LHCN-M2 (cell line): ENCODE measurements at places on chromosomes 2 and 18.

DNA sequence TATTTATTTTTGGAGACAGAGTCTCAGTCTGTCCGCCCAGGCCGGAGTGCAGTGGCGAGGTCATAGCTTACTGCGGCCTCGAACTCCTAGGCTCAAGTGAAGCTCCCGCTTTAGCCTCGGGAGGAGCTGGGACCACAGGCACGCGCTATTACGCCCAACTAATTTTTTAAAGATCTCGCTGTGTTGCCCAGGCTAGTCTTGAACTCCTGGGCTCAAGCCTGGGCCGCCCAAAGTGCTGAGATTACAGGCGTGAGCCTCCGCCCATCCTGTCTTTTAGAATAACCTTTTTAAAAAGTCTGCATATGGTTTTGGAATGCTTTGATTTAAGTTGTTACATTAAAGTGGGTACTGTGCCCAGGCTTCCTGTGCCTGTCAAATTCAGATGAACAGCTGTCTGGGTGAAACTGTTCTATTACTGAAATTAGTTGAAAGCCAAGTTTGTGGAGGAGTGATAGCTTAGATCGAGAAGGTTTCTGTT lies 944 bp downstream of the RAB3GAP1 start:
- DNase-seq, result no peak

DNA sequence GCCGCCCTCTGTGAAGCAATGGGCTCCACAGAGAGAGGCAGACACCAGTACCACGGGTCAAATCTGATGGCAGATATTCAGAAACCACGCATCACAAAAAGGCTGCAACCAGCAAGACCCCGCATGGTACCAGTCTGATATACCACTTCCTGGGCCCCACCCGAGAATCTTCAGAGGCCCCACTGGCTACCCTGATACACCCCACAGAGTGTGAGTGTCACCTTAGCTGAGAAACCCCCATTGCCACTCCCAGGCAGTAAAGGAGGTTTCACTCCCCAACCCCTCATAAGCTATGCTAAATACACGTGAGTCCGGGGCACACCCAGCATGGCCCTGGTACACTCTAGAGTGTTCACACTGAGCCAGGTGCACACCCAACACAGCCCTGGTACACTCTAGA lies 160.0 kb downstream of the EIPR1 start:
- no peak for DNase-seq

DNA sequence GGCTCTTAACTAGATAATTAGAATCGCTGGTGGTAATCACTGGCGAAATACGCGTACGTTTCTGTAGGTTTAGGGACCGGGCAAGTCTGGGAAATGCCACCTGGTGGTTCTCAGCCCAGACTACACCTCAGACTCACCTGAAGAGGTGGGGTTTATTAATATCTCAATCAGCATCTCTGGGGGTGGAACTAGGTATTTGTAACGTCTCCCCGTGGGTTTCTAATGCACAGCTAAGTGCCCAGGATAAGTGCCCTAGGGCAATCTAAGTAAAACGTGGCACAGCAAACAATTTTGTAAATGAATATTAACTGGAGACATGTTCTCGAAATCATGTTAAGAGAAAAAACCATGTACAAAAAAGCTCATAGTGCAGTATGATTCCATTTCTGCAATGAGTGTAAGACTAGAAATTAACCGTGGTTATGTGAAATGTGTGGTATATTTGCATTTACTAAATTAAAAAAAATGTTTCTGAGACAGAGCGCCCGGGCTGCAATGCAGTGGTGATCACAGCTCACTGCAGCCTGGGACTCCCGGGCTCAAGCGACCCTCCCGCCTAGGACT lies 760 bp upstream of the CNOT11 start:
- DNase-seq, result no peak

DNA sequence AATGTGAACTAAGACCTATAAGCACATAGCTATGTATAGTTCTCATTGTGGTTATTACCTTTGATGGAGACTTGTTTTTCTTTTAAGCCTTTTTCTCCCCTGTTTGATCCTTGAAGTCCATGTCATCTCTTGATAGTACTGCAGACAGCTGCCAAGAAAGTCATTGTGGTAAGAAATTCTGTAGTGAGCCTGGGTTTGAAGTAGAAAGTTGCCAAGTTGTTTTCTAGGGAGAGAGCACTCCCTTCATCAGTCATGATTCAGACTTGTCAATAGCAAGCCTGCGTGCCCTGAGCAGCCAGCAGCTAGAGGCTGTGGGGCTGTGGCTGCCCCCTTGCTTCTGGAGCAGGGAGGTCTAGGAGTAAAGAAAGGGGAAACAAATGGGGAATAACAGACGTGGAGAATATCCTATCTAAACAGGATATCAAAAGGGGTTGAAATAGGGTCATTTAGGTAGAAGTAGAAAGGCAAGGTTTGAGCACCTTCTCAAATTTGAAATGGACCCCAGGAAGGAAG lies 8.4 kb downstream of the SP5 start:
- no peak for DNase-seq

- no peak for DNase-seq
Measured at GRCh38 chr2:144547494-144547893, 27.6 kb upstream of the ZEB2 start.

DNA sequence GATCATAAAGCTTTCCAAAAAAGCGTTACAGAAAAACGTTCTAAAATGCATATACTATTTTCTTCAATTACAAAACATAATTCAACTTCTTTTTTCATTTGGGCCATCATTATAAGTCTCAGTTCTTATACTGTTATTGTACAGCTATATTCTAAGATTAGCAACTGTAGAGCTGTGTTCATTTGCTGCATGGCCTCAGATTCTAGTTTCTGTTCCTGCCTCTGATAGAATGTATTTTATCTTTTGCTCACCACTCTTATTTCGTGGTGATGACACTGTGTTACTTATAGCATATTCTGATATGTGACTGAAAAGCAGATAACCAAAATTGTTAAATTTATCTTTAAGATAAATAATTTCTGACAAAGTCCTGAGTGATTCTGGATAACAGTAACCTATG lies 67.2 kb downstream of the PTRHD1 start:
- no peak for DNase-seq

- no peak for DNase-seq
Measured at GRCh38 chr2:62375113-62375420, 130.9 kb downstream of the TMEM17 start.

DNA sequence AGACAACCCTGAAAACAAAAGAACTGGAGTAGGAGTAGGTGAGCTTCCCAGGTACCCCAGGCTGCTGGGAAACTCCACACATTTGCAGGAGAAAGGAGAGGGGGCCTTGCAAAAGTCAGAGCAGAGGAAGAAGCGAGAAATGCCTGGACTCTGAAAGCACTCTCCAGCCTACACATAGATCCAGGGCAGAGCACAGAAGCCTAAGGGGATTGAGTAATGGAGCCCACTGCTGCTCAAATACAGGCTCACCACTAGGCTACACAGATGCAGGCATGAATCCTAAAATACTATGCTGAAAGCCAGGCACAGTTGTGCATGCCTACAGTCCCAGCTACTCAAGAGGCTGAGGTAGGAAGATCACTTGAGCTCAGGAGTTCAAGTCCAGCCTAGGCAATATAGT lies 33.4 kb downstream of the OSBPL1A start:
- DNase-seq, result no peak

- no peak for DNase-seq
Measured at GRCh38 chr2:112614201-112614840, 29.9 kb downstream of the CHCHD5 start.
